RPMI8226 (cell line): ENCODE measurements at places on chromosomes 6 and 20.

DNA sequence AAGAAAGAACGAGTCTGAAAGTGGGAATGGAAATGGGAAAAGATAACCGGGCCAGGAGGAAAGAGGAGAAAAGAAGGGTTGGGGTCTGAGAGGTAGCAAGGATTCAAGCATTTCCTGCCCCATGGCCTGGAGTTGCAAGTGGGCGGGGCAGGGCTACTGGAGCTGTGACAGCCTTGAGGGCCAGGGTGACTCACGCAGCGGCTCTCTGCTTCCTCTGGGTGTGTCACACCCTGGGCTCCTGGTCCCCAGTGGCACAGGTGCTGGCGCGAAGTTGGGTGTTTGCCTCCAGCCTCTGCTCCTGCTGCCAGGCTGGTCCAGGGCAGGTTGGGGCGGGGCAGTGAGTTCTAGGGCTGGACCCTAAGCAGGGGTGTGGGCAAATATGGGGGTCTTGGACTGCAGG lies 3.3 kb upstream of the ULBP3 start:
- DNase-seq, result peak; percentile 81

- DNase-seq, result no peak
These were observed 52.6 kb upstream of the PTPRK start for GRCh38 chr6:128573036-128573435.

- DNase-seq, result peak; percentile 22
These were observed 504.9 kb downstream of the DOK5 start for GRCh38 chr20:54980103-54980960.

DNA sequence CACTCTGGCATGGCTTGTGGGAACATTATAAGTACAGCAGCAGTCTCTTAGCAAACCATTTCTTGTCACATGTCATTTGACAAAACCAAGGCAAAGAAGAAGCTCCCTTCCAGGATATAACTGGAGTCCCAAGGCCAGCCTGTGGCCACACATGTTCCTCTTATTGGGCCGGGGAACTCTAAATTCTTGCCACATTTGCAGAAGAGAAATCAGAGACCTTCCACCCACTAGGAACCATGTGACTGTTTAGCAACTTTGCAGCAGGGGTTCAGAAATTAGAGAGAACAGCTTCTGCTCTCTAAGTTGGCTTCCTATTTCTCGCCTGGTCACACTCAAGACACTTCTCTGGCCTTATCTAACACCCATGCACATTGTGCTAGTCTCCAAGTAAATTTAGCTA lies 20.4 kb upstream of the MEP1A start:
- no peak for DNase-seq

DNA sequence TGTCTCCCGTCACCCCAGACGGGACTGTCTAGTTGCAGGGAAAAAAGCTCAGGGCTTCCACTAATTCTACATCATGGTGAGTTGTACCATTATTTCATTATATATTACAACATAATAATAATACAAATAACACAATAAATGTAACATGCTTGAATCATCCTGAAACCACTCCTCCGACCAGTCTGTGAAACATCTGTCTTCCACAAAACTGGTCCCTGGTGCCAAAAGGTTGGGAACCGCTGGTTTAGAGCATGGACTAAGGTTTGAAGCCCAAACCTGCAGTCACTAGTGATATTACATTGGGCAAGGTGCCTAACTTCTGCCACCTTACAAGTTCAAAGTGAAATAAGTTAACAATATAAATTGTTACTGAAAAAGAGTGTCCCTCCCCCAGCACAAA lies 175.7 kb downstream of the PDE10A start:
- DNase-seq, result no peak

GRCh38 chr20:64183313-64183712 lies 19.1 kb downstream of the MYT1 start:
- DNase-seq, result no peak

GRCh38 chr20:38299963-38300362 lies 4.0 kb upstream of the BPI start:
- no peak for DNase-seq

DNA sequence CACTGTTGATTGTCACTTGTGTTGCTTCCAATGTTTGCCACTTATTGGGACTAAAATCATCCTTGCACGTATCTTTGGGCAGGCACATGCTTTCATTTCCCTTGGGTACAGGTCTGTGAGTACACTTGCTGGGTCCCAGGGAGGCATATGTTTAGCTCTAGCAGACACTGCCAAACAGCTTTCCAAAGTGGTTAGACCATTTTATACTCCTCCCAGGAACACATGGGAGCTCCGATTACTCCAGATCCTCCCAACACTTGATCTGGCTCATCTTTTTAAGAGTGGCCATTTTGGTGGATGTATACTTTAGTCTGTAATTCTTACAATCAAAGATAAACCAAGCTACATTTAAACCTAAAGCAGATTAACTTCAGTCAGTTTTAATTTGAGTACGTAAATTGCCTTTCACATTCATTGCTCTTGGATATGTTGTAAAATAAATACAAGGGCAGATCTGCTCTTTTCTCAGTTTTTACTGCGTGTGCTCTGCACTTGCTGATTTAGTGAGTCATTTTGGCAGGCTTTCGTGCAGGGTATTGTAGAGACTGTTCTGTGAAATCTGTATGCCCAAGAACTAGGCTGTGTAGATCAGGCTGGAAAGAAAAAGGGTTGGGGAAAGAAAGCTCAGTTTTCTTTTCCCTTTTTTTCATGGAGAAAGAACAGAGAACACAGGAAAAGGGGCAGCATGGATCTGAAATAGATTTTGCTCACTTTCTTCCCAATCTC lies 19.5 kb downstream of the SLC22A1 start:
- no peak for DNase-seq

GRCh38 chr6:152598901-152599537 lies 38.1 kb downstream of the SYNE1 start:
- DNase-seq, result no peak

- peak; percentile 22 for DNase-seq
These were observed 71.5 kb downstream of the NCR2 start for GRCh38 chr6:41406728-41407489.

DNA sequence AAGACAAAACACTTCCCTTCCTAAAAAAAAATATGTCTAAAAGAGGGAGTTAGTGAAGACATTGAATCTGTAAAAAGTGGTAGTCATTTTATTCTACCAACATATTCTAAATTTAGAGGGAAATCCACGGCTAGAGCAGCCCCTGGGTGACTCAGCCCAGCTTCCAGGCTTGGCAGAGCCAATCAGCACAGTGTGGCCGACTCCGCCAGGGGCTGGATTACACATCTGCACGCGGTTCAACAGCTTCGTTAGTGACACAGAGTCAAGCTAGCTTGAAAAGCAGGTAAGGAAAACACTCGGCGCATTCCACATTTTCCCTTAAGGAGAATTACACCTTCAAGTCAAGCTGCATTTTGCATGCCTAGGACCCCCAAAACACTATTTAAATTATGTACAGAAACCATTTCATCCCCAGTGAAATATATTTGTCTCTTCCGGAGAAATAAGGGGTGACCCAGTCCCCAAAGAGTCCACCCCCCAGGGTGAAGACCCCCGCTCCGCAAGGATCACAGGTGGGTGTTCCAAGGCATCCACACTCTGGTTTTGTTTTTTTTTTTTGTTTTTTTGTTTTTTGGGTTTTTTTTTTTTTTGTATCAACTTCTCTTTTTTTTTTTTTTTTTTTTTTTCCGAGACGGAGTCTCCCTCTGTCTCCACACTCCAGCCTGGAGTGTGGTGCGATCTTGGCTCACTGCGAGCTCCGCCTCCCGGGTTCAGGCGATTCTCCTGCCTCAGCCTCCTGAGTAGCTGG lies 58.4 kb upstream of the ARID1B start:
- no peak for DNase-seq

DNA sequence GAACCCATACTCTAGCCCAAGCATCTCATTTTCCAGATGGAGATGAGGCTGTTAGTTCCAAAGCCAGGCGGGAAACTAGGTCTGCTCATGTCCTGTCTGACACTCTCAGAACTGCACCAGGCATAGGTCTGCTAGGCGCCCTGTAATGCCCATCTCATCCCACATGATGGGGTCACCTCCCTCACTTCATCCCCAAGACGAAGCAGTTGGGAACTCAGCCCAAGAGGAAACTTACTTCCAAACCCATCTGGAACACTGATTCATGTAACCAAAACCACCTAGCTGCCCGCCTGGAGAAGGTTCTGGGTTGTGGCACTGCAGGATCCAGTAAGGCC lies 119.4 kb upstream of the PRND start:
- DNase-seq, result no peak

- no peak for DNase-seq
These were observed 138.8 kb downstream of the HIVEP1 start for GRCh38 chr6:12150812-12151432.

DNA sequence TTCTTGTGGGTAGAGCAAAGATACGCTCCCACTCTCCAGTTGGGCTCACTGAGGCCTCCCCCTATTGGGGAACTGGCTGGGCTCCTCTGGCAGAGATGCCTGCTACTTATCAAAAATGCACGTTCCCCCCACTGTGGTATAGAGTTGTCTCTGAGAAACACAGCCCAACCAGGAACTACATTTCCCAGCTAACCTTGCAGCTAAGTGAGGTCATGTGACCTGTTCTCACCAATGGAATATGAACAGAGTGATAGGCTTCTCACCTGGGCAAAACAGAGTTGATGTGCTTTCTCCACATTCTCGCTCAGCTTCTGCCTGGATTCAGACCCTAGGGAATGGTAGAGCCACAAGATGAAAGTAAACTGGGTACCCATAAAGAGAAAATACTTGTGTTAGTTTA lies 49.1 kb upstream of the PTPRT start:
- no peak for DNase-seq
